ENCODE measurements at places on chromosomes 1 and 21.

- DNase-seq: no peak
Measured at GRCh38 chr1:199508653-199509052, 518.9 kb upstream of the NR5A2 start.

DNA sequence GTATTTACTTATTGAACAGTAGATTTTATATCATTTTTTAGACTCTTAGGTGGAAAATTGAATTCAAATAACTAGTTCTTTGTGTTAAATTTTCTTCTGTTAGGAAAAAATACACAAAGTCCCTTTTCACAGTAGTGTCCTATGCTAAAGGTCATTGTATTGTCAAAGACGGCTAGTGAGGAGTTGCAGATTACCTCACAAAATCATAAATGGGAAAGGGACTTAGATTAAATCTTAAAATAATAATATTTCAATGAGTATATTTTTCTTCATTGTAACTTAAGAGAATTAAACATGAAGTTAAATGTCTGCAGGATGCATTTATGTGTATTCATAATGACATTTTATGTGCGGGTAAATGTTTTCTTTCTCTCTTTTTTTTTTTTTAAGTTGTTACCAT is 32.7 kb downstream of the LYPLAL1 start:
- no peak for DNase-seq

DNA sequence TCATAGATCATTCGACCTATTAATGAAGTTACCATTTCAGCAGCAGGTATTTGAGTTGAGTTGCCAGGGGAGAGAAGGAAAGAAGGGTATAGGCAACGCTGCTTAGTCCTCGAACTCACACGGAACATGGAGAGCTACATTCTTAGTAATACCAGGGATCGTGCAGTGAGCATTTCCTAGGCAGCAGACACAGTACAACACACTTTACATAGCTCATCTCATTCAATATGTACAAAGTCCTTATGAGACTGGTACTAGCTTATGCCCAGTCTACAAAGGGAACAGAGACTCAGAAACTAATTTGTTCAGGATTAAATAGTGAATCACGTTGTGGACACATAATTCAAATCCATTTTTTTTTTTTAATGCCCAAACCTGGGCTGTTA is 25.6 kb downstream of the IRF2BP2 start:
- no peak for DNase-seq

DNA sequence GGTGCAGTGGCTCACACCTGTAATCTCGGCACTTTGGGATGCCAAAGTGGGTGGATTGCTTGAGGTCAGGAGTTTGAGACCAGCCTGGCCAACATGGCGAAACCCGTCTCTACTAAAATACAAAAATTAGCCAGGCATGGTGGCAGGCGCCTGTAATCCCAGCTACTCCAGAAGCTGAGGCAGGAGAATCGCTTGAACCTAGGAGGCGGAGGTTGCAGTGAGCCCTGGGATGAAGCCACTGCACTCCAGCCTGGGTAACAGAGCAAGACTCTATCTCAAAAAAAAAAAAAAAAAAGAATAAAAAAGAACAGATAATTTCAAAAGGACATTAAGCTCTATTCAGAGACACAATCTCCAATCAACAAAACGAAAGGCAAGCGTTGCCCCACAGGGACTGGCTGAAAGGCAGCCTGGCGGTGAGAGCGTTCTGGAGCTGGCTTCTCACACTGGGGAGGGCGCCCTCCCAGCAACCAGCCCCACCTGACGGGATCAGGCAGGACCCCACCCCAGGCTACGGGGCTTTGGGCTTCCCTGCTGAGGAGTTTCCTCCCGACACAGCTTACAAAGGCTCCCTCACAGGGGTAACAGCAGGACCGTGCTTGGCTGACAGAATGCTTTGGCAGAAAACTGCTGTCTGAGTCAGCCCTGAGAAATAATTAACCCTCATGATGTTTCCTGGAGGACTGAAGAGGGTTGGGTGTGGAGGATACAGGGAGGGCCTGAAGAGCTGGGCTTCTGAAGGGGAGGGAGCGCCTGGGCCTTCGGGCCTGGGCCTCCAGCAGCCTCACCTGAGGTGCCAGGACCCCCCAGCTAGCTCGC is 31.1 kb upstream of the SRP9 start:
- DNase-seq: peak; percentile 83
